Fibroblast of skin of abdomen (primary cell): ENCODE measurements at places on chromosomes 4 and X.

GRCh38 chrX:115408771-115409400, 119.4 kb downstream of the LUZP4 start:
- DNase-seq: peak; percentile 62

GRCh38 chrX:7580127-7580526, 262.8 kb upstream of the VCX start:
- no peak for DNase-seq

DNA sequence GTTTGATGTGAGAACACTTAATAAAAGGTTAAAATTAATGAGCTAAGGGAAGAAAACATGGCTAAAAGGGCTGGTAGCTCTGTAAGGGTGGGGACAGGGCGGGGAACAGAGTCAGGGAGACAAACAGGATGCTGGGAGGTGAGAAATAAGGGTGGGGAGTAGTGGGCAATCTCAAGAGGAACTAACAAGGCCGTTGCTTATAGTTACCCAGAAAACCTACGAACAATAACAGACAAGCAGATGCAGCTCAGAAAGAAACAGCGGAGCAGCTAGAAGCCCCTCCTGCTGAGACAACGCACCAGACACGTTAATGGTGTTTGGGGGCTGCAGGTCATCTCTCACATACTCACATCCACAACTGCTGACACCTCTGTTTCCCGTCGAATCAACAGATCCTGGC, 9.7 kb upstream of the KLF3 start:
- no peak for DNase-seq

DNA sequence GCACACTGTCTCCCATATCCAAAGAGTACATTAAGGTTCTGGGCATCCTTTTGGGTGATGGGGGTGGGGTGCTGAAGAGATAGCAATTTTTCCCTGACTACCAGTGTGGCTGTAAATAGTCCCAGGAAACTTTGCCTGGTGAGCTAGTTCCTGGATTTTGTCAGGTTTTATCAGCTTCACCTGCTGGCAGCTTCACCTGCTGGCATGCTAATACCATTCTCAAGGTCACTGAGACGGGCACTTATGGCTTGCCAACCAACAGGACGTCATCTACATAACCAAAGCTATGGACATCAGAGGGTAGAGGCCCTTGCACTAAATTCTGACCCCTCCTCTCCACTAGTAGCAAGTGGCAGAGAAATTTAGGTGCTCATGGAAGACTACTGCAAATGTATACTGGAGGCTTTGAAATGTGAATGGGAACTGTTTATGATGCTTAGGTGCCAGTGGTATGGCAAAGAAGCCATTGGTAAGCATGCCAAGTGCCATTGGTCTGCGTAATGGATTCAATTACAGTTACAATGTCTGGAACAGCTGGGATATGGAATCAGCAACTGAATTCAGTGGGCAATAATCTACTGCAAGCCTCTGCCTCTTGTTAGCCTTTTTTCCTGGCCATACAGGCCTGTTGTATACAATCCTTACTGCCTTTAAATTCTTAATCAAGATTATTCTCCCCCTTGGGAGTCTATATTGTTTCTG, 71.6 kb upstream of the SH3RF1 start:
- no peak for DNase-seq

- DNase-seq: no peak
Measured at GRCh38 chr4:65120287-65120686, 550.0 kb downstream of the EPHA5 start.

DNA sequence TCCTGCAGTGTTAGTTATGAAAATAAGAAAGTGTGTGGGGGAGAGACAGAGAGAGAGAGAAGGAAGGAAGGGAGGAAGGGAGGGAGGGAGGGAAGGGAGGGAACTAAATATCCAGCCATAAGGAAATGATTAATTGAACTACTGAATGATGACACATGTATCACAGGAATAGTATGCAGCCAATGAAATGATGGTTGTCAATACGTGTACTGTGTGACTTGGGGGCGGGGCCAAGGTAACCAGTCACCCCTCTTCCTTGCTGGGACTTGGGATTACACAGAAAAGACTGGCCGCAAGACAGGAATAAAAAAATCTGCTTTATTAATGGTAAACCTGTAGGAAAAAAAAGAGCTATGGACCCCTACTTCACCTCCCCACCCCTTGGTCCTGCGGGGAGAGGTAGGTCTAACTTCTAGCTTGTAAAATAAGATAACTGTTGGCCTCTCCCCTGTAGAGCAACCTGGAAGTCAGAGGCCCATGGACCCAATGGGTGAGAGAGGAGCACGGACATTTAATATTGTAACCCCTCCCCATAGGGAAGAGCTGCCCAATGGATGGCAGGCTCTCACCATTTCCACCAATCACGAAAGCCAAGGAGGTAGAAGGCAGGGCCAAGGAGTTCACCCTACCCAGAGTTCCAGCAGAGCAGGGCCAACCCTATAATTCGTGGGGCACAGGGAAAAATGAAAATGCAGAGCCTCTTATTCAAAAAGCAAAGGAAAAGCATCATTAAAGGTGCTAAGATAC, 7.4 kb downstream of the PPP2R2C start:
- DNase-seq: no peak

DNA sequence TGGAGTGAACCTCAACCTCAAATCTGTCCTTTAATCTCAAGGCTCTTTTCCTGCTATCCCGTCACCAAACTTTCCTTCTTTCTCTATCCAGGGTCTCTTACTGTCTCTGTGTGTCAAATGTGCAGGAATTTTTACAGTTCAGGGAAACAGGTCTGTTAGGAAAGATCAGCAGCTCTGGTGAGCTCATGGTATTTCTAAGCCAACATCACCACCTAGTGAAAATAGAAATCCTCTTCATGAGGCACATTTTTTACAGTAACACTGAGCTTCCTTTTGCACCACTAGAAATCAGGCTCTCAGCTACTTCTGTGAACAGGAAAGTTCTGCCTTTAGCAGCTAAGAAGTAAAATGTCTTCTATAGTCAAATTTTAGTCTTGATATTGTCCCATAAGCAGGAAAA, 39.6 kb downstream of the NUDT11 start:
- peak; percentile 1 for DNase-seq

DNA sequence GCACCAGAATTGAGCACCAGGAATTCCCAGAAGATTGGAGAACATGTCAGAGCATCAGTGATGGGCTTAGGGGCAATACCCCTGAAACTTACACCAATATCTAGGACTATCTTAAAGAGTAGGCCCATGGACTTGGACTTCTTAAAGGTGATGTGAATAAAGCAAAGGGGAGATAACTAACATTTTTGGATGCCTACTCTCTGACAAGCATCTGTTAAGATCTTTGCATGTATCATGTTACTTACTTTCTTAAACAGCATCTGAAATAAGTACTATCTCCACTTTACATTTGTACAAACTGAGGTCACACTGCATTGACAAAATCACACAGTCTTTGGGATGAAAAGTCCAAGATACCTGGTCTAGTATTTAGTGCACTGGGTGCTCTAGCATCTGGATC, 258.6 kb upstream of the ARSJ start:
- DNase-seq: no peak

DNA sequence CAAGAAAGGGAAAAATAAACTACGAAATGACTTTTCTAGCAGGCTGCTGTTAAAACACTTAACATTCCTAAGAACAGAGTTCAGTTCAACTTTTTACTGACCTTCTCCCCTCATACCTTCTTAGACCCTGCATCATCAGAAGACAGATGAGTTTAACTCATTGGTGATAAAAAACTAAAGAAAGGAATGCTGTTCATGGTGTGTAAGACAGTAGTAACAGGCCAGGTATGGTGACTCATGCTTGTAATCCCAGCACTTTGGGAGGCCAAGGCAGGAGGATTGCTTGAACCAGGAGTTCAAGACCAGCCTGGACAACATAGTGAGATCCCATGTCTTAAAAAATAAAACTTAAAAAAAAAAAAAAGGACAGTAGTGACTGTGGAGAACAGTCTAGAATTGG, 16.2 kb downstream of the RBM47 start:
- peak; percentile 80 for DNase-seq

DNA sequence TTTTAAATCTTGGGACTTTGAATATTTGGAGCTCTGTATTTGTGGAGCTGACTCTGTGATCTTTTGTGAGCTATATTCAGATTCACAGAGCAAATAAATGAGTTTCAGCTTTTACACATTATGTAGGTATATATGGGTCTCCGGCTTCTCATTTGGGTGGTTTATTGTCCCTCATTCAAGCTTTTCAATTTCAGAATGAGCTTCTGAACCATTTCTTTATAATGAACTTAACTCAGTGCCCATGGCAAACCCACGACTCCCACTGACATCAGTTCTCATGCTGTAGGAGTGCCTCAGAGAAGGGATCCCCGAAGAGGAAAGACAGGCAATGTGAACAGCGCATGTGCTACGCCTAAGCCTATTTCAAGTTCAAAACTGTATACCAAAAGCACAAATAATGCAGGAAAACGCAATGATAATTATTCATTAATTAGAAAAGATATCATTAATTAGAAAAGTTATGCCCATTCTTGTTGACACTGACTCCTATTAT, 156.6 kb downstream of the DCTD start:
- DNase-seq: no peak
